ENCODE measurements at places on chromosomes 16 and 17.

DNA sequence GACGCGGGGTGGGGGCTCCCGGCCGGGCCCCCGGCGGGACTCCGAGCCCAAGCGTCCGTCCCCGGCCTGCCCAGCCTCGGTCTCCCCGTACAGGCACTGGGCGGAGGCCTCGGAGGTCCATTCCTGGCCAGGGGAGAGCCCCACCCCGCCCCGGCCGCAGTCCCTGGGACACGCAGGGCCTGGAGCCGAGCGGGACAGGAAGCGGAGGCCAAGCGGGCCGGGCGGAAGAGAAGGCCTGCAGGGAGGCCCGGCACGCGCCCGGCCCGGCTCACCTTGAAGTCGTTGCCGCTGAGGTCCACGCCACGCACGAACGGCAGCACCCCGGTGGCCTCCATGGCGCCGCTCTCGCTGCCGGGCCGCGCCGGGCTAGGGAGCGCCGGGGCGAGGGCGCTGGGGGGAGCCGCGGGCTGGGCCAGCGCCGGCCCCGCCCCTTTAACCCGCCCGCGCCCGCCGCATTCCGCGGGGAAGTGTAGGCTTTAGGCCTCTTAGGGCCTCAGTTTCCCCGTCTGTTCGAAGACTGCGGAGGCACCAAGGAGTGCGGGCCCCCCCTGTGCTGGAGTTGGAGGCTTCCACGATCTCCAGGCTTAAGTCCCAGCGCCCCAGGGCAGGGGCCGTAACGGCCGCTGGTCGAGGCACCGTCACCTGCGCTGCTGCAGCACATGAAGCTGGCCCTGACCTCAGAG lies at the start of gene FLII:
Gene FLII, minus strand, starts transcription at position 383 of the 683 bp plus-strand sequence. Its CDS starts 48 bp downstream, at position 335.
- peak; percentile 25 for DNase-seq

DNA sequence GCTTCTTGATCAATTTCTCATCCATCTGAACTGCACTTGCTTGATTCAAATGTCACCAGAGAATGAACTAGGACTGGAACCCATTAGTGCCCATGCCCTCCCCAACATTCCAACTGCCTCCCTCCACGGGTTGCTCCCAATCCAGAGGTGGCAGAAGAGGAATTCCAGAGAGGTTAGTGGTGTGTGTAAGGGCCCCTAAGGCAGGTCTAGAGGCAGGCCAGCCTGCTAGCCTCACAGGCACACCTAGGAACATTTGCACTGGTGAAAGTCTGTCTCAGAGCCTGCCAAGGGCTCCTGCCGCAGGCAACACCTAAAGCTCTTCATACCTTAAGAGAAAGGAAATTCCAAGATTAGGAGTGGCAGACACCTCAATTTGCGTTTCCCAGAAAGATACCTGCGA lies 21.2 kb upstream of the CMTM4 start:
- no peak for DNase-seq

DNA sequence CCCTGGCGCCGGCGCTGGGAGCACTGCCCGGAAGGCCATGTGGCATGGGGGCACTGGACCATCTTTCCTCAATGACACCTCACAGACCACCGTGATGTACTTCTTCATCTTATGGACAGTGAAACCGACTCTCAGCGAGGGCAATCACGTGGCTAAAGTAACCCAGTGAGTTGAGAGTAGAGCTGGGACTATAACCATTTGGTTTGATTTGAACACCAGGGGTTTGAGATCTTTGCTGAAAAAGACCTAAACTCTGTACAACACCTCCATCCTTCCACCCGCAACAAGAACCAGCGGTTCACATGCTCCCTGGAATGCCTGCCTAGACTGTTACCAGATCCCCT lies 3.3 kb downstream of the ITGA2B start:
- DNase-seq = no peak

DNA sequence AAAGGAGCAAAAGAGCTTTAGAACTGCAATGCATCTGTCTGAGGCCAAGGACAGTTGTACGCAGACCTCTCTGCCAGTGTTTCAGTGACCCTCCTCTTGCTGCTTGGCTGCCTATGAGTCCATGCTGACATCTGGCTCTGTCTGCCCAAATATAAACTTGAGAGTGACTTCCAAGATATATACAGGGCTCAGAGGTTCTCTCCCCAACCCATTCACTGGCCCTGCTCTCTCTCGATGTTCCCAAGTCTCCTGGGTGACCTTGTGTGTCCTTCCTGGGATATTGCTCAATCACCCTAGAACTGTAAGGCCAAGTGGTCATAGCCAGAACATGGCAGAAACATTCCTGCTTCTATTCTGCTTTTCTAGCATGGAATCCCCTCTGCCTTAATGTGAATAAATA lies 716.3 kb downstream of the WWOX start:
- DNase-seq = no peak
